NCI-H460 (cell line): ENCODE measurements at places on chromosomes 7 and 10.

DNA sequence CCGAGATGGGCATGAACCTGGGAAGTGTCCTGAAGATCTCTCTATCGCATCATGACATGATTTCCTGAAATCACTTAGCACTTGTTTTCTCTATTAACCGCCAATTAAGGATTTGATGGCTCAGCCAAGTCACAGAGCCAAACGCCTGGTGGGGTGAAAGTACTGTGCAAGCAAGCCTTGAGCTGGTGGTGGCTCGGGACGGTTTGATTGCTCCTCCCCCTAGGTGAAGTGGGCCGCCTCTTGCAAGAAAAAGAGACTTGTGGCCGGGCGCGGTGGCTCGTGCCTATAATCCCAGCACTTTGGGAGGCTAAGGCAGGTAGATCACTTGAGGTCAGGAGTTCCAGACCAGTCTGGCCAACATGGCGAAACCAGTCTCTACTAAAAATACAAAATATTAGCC, 50.3 kb downstream of the COL26A1 start:
- DNase-seq: no peak

DNA sequence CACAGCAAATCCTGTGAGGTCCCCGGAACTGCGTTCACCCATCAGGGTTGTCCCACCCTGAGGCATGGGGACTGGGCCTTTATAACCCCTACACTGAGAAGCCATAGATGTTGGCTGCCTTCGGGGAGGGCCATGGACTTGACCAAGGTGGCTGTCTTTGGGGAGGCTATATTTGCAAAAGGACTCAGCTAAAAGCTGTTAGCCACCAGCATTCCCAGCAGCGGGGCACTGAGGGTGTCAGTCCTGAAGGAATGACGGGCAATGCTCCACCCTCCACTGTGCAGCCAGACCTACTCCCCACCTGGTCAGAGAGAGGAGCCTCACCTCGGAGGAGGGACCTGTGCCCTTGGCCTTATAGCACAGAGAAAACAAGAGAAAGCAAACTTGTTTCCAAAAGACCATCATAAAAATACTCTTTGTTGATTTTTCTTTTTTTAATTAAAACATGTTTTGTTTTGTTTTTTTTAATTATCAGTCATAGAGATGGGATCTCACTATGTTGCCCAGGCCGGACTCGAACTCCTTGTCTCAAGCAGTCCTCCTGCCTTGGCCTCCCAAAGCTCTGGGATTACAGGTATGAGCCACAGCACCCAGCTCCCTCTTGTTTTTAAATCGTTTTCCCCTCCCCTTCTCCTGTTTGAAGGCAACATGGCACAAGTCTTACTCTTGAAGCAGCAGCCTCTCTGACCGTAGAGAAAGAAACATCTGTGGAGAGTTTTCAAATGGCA, 26.7 kb upstream of the CUX1 start:
- no peak for DNase-seq

GRCh38 chr10:30417301-30417700, 16.7 kb upstream of the MAP3K8 start:
- no peak for DNase-seq

DNA sequence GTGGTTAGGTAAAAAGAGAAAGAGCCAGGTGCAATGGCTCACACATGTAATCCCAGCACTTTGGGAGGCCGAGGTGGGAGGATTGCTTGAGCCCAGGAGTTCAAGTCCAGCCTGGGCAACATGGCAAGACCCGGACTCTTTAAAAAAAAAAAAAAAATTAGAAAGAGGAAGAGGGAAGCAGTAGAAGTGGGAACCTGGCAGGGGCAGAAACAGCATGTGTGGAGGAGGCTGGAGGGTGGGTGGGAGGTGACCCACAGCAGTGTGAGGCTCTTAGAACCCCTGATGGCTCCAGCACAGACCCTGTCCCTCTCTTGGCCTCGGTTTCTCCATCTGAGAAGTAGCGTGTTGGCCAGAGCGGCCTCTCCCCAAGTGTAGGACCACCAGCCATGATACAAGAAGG, 4.9 kb upstream of the CCL24 start:
- DNase-seq: no peak

DNA sequence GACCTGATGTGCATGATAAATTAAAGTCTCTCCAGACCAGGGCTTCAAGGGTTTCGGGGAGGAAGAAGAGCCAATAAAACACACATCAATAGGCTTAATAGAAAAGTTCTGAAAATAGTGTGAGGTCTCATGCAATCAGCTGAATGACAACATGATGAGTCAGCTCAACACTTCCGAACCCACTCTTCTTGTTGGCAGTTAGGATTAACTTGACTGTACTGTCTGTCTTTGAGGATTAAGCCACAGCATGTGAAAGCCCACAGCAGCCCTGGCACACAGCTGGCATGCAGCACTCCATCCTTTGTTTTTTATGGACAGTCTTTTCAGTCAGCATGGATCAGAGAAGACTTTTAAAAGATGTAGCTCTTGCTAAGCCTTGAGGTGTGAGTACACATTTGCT, 526.9 kb upstream of the VSTM2A start:
- no peak for DNase-seq

DNA sequence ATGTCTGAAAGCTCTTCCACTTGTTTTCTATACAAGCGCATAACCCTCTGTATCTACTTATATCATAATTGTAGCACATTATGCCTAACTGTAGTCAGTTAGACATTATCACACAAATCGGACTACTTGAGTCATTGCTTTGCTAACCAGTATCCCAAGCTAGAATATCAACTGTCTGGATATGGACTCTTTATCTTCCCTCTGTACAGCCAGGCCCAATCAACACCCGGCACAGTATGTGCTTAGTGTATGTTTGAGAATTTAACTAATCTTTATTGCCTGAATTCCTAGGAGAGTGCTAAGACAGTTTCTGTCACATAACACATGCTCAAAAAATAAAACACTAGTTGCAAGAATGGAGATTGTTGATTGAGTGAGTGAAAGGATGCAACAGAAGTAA, 211.2 kb downstream of the ARL4A start:
- DNase-seq: no peak

DNA sequence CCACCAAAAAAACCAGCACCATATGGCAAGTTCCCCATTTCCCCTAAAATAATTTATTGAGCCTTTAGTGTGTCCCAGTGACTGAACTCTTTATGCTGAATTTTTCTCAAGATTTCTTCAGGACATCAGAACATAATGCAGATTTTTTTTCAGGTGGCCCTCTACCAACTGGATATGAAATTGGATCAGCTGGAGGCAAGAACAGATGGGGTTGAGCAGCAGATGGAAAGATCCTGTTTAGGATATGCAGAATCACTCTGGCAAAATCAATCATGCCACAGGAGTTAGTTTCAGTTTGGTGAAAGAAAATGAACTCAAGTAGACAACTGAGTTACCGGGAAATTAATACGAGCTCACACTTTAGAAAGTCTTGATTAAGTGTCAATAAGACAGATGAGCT, 761.5 kb upstream of the C7orf33 start:
- no peak for DNase-seq

GRCh38 chr7:64628192-64628591, 37.7 kb upstream of the ZNF107 start:
- no peak for DNase-seq

GRCh38 chr7:37356911-37357636, 91.6 kb downstream of the ELMO1 start:
- no peak for DNase-seq

- DNase-seq: no peak
These were observed 335.4 kb downstream of the PARD3 start for GRCh38 chr10:34479520-34480179.

GRCh38 chr10:31664803-31665202, 263.8 kb downstream of the ARHGAP12 start:
- no peak for DNase-seq

- no peak for DNase-seq
These were observed 32.0 kb downstream of the NPVF start for GRCh38 chr7:25196132-25196896.
